GM23248 (cell line): ENCODE measurements at places on chromosomes 7 and 10. TPM values are rescaled to one million over a fixed set of nuclear protein-coding genes. Genes with fewer than 3 reads are reported as not detected.

DNA sequence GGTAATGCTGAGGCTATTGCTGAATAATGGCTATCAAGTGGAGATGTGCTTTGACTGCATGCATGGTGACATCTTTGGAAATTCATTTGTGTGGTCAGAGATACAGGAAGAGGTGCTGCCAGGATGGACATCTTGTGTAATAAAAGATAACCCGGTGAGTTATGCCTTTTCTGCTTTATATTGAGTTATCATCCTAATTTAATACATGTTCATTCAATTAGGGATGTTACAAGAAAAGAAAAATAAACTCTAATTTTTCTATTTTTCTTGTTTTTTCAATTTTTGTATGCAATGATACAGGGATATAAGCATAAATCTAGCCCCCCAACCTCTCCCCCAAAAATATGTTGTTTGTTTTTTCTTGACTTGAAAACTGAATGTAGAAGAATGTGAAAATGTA lies 26.4 kb upstream of the LMOD2 start:
- DNase-seq, result no peak

DNA sequence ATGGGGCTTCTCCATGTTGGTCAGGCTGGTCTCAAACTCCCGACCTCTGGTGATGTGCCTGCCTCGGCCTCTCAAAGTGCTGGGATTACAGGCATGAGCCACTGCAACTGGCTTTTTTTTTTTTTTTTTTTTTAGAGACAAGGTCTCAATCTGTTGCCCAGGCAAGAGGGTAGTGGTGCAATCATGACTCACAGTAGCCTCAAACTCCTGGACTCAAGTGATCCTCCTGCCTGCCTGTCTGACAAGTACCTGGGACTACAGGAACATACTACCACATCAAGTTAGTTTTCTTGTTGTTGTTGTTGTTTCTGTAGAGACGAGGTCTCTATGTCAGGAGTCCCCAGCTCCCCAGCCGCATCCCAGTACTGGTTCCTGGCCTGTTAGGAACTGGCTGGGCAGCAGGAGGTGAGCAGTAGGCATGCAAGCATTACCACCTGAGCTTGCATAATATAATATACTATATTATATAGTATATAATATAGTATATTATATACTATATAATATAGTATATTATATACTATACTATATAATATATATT lies 55.7 kb downstream of the TPK1 start:
- DNase-seq, result peak; percentile 1

- no peak for DNase-seq
These were observed 202.4 kb upstream of the HPS1 start for GRCh38 chr10:98649170-98649569.

DNA sequence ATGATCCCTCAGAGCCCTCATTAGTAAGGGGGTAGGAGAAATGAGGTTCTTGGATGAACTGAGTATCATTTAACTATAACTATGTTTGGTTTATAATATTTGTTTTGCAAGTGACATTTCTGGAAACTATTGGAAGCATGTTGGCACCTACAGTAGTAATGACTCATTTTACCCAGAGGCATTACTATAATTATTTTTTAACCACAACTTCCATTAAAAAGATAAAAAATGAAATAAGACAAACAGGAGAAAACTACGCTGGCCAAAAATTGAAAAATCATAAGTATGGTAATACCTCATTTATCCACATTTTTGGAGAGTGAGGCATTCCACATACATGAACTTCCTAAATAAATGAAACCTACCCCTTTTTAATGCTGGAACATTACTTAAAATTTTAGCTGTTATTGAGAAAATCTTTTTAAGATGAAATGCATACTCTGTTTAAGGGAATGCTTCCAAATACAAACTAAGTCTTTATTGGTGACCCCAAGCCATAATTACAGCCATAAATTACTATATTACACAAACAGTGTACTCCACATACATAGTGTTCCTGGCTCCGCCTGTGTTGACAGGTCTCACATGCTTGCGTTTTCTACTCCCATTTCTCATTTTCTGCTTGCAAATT lies 84.6 kb upstream of the CAPZA2 start:
- peak; percentile 75 for DNase-seq

GRCh38 chr7:74475987-74476350 lies 22.3 kb downstream of the GTF2IRD1 start:
- peak; percentile 22 for DNase-seq

- DNase-seq, result no peak
These were observed 52.1 kb upstream of the PDZD8 start for GRCh38 chr10:117427356-117427755.

DNA sequence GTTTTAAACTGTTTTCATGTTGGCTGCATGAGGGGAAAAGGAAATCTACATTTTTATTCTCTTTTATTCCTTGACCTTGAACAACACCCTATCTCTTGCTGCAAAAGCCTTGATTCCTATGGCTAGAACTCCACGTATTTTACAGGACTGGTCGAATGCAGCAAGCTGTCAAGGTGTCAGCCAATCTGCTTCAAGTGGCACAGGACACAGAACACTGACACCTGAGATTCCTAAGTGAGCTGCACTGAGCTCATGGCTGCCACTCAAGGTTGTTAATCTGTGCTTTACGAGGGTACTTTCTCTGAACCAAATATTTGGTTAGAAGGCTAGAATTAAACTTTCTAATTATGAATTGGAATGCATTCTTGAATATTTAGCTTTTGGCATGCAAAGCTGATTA lies 349.7 kb upstream of the COBL start:
- no peak for DNase-seq

DNA sequence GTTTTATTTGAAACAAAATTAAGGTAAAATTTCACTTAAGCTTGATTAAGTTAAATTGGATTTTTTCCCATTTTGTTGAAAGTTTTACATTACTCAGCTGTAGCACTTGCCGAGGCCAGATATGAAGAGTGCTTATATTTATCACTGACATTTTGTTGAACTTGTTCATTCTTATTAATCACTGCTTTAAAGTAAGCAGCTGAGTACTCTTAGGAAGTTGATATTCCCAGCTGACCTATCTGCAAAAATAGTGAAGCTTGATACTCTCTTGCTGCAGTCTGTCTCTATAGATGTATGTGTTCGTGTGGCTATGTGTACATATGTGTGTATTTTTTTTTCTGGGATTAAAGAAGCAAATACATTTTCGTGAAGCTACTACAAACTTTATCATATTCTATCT lies 150.0 kb downstream of the SKAP2 start:
- no peak for DNase-seq

GRCh38 chr10:94046098-94046497 lies 52.4 kb downstream of the PLCE1 start:
- DNase-seq, result no peak

DNA sequence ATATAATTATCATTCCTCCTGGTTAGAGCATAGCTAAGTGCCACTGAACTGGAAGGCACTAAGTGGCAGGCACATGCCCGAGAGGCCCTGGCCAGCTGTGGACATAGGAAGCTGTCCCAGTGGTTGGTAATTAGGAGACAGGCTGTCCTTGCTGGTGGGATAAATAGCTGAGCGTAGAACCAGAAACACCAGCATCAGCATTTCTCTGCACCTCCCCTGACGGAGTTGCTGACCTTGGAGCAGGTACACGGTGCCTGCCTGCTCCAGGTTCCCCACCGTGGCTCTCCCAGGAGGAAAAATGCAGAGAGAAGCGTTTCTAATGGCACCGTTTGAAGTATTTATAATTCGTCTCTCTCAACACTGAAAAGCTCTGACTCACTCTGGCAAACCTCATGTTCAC lies 5.6 kb upstream of the ABLIM1 start:
- no peak for DNase-seq

- DNase-seq, result peak; percentile 36
These were observed 919 bp downstream of the SLC29A4 start for GRCh38 chr7:5283421-5284303.

GRCh38 chr7:84633-85020 lies 107.7 kb upstream of the FAM20C start:
- DNase-seq, result no peak

- no peak for DNase-seq
These were observed 10.1 kb downstream of the RASGEF1A start for GRCh38 chr10:43256531-43257346.

GRCh38 chr10:68075550-68076004 lies 494 bp upstream of the HERC4 start:
- DNase-seq, result no peak

GRCh38 chr10:68566955-68567354 lies 6.8 kb downstream of the TET1 start:
- DNase-seq, result no peak

DNA sequence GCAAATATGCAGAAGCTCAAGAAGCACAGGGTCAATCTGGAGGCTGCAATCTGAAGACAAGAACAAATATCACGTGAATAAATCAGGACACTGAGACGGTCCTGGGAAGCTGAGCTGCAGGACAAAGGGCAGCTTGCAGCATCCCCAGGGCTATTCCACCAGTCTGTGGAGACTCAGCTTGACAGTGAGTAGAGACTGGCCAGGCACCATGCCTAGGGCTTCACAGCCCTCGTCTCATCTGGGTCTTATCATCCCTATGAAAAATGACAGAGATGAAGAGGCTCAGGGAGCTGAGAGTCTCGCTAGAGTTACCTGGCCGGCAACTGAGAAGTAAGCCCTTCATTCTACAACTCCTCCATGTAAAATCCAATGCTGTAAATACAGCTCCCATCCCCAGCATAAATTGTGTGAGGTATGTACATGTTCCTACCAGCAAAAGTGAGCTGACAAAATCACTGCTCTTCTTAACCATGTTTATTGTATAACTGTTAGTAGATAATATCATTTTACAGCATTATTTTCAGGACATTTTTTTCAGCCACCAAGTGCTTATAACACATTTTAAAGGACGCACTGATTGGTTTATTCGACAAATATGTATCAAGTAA lies 186.6 kb upstream of the IGFBP3 start:
- no peak for DNase-seq

DNA sequence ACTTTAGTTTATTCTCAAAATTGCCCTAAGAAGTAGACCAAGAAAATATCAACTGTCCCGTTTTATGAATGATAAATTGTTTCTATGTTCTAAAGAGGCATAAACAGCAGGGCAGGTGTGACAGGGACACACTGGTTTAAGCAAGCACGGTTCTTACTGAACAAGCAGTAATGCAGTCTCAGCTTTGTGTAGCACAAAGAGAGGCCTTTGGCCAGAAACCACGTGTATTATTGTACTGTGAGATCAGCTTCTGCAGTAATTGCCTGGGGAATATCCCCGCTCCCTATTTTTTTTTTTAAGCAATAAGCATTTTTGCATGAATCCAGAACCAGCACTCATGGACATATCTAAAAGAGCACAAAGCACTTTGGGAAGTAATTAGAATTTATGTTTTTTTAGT lies 255.4 kb downstream of the WDR11 start:
- DNase-seq, result no peak

GRCh38 chr7:45256775-45257174 lies 99.2 kb downstream of the RAMP3 start:
- no peak for DNase-seq

DNA sequence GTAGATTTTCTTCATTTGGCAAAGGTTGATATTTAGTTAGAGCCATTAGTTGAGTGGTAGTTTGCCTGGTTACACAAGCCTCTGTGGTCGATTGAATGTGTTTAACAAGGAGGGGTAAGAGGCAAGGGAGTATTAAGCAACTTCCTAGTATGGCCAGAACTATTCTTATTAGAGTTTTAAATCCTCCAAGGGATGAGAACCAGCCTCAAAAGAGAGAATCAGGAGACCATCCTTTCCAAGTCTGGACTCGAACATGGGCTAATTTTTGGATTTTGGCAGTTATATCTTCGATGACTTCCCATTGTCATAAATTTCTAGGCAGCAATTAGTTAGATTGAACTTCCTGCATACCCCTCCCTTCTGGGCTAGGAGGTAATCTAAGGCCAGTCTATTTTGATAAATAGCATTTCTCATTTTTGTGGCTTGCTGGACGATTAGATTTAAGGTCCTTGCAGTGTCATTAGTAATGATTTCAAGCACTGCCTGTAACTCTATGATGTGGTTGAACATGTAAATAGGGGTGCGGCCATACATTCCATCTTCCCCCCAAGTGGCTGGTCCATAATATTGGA lies 219.5 kb upstream of the KCND2 start:
- peak; percentile 74 for DNase-seq

DNA sequence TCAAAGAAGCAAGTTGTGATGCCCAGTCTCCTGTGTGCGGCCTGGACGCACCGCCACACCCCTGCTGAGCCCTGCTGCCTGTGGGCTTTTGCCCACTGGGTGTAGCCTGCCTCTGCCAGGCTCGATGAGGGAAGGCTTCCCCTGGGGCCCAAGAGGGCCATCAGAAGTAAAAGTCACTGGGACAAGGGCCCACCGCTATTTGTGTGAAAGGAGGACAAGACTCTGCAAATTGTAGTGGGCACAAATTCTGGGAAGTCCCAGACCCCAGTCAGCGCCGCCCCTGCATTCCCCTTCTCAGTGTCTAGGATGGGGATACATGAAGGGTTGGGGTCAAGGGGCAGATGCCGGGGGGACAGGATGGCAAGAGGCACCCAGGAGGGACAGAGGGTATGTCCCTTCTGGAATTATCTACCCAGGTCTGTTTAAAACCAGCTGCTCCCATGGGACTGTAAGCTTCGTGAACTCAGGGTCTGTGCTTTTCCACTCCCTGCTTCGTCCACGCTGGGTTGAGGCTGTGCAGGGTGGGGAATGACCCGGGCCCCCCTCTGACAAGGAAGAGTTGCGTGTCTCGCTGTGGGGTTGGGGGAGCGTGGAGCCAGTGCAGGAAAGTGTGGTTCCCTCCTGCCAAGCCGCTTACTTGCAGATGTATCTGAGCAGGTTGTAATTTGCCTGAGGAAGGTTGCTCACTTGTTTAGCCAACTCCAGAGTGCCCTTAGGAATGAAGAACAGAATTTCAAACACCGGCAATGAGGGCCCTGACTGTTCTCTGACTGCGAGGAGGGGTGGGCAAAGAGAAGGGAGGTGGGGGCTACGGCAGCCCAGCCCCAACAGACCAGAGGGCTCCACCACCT lies 147.2 kb downstream of the MAPK8 start:
- no peak for DNase-seq

DNA sequence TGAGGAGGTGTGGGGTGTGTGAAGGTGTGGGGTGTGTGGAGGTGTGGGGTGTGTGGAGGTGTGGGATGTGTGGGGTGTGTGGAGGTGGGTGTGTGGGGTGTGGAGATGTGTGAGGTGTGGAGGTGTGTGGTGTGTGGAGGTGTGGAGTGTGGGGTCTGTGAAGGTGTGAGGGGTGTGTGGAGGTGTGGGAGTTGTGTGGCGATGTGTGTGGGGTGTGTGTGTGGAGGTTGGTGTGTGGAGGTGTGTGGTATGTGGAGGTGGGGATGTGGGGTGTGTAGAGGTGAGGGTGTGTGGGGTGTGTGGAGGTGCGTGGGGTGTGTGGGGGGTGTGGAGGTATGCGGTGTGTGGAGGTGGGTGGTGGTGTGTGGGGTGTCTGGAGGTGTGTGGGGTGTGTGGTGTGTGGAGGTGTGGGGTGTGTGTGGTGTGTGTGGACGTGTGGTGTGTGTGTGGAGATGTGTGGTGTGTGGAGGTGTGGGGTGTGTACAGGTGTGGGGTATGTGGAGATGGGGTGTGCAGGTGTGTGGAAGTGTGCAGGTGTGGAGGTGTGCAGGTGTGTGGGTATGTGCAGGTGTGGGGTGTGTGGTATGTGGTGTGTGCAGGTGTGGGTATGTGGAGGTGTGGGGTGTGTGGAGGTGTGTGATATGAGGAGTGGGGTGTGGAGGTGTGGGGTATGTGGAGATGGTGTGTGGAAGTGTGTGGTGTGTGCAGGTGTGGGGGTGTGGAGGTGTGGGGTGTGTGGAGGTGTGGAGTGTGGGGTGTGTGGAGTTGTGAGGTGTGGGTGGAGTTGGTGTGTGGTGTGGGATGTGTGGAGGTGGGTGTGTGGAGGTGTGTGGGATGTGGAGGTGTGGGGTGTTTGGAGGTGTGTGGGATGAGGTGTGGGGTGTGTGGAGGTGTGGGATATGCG lies 34.5 kb downstream of the SPDYE17 start:
- DNase-seq, result no peak

Gene SPDYE5
- not detected in 2 replicates for total RNA-seq

Gene INMT
- 0.13 TPM in 1 of 2 replicates, not detected in the other for total RNA-seq
